ENCODE measurements at places on chromosomes 3 and 15. TPM values are rescaled to one million over a fixed set of nuclear protein-coding genes. Genes with fewer than 3 reads are reported as not detected.

DNA sequence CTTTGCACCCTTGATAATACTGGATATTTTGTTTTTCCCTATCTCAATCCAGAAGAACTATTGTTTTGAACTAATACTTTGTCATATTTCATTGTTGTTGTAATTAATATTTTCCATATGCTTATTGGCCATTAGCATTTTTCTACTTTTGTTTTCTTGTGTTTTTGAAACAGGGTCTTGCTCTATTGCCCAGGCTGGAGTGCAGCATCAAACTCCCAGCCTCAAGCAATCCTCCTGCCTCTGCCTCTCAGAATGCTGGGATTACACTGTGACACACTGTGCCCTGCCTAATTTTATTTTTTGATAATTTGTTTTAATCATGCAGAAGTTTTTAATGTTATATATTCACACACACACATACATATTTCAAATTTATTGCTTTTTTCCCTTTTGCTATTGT is 3.4 kb upstream of the RPS27L start:
- DNase-seq: no peak

Gene CHRM5
- total RNA-seq: not detected

- peak; percentile 62 for DNase-seq
These were observed 43.7 kb upstream of the ATP2C1 start for GRCh38 chr3:130850044-130850797.

- no peak for DNase-seq
These were observed 26.9 kb downstream of the LOXL1 start for GRCh38 chr15:73952913-73953750.

Gene FBXL22
- total RNA-seq: 0.79 TPM

- DNase-seq: no peak
These were observed 2.9 kb downstream of the HDDC3 start for GRCh38 chr15:90929246-90930019.

GRCh38 chr3:195063581-195064193 is 207.3 kb downstream of the XXYLT1 start:
- DNase-seq: no peak

DNA sequence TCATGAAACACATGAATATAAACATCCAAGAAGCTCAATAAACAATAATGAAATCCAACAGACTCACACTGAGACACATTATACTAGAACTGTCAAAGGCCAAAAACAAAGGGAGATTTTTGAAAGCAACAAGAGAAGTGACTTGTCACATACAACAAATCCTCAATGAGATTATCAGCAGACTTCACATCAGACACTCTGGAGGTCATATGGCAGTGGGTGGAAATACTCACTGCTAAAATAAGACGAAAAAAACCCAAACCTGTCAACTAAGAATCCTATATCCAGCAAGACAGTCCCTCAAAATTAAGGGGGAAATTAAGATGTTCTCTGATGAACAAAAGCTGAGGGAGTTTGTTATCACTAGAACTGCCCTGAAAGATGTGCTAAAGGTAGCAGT is 125.4 kb upstream of the MELTF start:
- DNase-seq: no peak

GRCh38 chr3:2826453-2826852 is 283.7 kb downstream of the IL5RA start:
- DNase-seq: no peak

GRCh38 chr3:134928392-134928791 is 133.3 kb downstream of the EPHB1 start:
- no peak for DNase-seq

Gene SPSB4
- not detected for total RNA-seq

DNA sequence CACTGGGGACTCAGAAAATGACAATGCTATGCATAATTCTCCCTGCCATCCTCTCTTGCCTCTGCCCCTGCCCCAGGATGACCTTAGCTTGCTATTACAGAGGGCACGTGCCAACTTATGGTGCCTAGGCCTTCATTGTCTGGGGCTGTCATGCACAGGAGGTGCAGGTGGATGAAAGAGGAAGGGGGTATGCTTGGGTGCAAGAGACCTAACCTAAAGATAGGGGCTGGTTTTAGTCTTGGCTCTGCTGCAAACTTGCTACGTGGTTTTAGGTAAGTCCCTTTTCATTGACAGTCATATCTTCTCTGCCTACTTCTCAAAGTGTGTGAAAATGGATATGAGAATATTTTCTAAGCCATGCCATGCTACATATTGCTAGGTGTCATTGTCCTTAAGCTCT is 161.3 kb downstream of the EPHB1 start:
- DNase-seq: no peak

- DNase-seq: no peak
These were observed 157.9 kb downstream of the TLE3 start for GRCh38 chr15:69939513-69940440.

DNA sequence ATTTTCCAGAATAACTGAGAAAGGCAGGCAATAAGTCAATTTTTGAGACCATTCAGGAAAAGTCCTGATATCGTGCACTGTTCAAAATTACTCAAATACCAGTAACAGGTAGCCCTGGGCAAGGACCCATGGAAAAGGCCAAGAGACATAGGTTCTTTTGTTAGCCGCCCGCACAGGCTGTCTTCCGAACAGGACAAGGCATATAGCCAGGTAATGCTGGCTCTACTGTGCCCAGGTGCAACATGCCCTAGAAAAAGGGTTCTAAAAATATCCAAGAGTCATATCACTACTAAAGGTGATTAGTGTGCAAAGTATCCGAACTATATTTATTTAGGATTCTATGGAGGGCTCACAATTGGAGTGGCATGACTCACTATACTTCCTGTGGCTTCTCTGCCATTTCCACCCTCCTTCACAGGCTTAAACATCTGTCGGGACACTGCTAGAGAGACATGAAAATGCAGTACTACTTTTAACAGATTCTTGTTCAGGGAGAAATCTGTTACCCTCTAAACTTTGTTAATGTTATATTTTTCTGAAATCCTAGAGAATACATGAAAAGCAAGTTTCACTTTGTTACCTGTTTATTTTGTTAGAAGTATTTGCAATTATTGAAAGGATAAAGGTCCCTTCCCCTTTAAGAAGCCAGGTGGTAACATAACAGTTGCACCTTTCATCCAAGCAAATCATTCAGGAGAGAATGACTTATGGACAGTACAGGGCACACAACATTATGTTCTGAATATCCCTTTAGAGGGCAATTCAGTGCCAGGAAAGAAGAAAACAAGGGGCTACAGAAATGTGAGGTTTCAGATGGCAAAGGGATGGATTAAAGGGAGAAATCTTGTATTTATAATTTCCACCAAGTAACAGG is 293.3 kb upstream of the THBS1 start:
- no peak for DNase-seq

DNA sequence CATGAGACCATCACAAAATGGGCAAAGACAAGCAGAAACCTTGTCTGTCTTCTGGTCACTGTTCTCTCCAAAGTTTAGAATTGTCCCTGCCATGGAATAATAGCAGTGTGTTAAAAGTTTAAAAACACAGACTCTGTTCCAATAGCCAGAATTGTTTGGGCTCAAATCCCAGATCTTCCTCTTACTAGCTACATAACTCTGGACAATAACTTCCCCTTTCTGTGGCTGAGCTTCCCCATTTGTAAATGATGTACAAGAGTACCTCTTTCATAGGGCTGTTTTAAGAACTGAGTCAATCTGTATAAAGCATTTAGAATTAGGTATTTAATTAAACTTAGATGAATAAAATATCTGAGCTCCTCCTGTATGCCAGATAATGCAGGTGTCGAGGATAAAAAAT is 623.0 kb downstream of the NTRK3 start:
- DNase-seq: no peak

Gene COL6A5
- not detected for total RNA-seq

Gene MED12L
- 4.4 TPM for total RNA-seq

Gene BUB1B
- 86.5 TPM for total RNA-seq

Gene SEMA5B
- not detected for total RNA-seq

- DNase-seq: no peak
These were observed 181.8 kb upstream of the TBL1XR1 start for GRCh38 chr3:177379045-177379444.

DNA sequence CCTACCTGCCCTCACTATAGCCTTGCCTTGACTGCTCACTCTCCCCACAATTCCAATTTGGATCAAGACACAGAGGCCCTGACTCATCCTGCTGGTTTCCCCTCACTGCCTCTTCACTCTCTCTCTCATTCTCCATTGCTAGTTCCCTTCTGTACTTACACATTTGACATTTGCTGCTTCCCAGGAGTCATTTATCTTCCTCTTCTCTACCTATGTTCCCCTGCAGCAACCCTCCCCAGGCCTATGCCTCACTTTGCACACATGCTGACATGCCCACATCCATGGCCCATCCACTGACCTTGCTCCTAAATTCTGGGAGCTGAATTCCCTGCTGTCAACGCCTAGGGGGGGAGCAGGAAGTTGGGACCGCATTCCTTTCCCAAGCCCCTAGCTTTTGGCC is 82.2 kb downstream of the SRGAP3 start:
- DNase-seq: no peak

GRCh38 chr15:88529021-88529630 is 17.4 kb downstream of the DET1 start:
- DNase-seq: no peak

DNA sequence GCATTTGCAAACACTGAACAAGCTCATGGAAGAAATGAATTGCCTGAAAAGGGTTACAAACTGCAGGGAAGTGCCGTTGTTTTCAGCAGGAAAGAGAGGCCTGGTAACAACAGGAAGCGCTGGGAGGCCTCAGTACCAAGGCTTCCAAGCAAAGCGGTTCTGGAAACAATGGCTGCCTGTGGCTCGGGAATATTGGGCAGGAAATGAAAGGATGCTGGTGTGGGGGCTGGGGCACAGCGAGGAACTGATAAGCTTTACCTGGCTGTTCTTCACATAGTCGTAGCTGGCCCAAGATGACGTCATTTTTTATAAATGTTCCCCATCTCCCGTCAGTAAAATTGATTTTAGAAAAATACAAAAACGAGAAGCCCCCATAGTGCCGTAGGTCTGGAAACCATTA is 55.9 kb downstream of the ARHGAP31 start:
- no peak for DNase-seq

Gene ZNF502
- total RNA-seq: 2.3 TPM

GRCh38 chr3:141796081-141796888 is 33.1 kb downstream of the GRK7 start:
- DNase-seq: peak; percentile 78

GRCh38 chr3:127951276-127951675 is 36.2 kb downstream of the KBTBD12 start:
- no peak for DNase-seq

GRCh38 chr3:55486857-55487380 is at the start of gene WNT5A:
WNT5A (minus strand) TSS chr3:55487306; CDS start chr3:55486985, 321 bp downstream.
- DNase-seq: no peak

DNA sequence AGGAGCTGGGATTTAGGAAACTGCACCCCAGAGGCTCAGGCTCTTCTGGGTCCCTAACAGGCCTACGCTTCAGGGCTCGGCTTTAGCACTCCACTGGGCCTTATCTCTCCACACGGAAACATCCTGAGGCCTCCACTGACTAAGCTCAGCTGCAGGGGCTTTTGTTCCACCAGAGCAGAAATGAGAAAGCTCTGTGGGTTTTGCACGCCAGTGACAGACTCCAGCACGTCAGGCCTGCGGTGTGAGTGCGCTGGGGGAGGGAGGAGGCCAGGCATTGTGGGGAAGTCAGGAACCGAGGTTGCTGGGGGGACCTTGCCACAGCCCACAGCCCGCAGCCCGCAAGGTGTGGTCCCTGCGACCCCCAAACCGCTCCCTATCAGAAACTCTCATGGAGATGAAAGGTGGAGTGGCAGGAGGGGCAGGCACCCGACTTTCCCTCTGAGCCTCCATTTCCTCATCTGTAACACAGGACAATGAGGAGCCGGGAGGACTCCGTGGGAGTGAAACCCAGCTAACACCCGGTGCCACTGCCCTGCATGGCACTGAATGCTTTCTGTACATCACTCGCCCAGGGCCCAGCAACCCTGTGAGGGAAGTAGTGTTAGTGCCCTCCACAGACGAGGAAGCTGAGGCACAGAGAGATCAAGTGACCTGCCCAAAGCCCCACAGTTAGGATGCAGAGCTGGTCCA is 106.5 kb downstream of the TPRA1 start:
- peak; percentile 93 for DNase-seq

DNA sequence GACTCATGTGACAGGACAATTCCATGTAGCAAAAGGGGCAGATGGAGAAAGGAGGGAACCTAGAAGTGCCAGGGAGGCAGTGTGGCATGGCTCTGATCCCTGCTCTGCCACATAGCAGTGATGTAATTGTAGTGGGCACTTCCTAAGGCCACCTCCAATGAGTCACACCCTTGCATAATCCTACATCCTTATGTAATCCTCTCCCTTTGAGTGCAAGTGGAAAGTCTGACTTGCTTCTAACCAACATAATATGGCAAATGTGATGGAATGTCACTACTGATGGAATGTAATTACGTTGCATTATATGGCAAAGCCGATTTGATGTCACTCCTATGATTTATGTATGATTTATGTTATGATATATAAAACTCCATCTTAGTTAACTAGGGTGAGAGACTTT is 72.9 kb upstream of the ATP2C1 start:
- no peak for DNase-seq

Gene CAMKV
- not detected for total RNA-seq

- no peak for DNase-seq
These were observed 140.8 kb upstream of the PRR23C start for GRCh38 chr3:139185527-139185926.

DNA sequence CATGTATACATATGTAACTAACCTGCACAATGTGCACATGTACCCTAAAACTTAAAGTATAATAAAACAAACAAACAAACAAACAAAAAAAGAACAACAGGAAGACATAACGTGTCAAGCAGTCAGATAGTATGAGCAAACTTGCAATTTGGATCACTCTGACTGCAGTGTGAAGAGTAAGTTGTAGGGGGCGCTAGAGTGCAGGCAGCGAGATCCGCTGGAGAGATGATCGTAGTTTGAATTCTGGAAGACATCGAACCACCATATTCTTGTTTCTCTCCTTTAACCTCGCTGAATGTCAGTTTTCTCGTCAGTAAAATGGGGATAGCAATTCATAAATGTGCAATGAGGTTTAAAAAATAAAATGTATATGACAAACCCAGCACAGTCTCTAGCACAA is 165.2 kb upstream of the LMCD1 start:
- DNase-seq: no peak

- no peak for DNase-seq
These were observed 17.5 kb upstream of the GOLGA8B start for GRCh38 chr15:34600923-34601322.

GRCh38 chr3:84965141-84965540 is 6.4 kb downstream of the CADM2 start:
- DNase-seq: no peak

All from activated T-cell treated with anti-CD3 and anti-CD28 coated beads, Interleukin-2, amount 50 U/mL, for 72 hours (primary cell).